MV-4-11 (cell line): ENCODE measurements at places on chromosomes 2 and 18.

- no peak for DNase-seq
Measured at GRCh38 chr18:56716692-56717146, 65.6 kb downstream of the WDR7 start.

- DNase-seq, result no peak
Measured at GRCh38 chr18:58388736-58389135, 240.2 kb downstream of the ALPK2 start.

- no peak for DNase-seq
Measured at GRCh38 chr2:203002054-203002821, 12.4 kb upstream of the NBEAL1 start.

DNA sequence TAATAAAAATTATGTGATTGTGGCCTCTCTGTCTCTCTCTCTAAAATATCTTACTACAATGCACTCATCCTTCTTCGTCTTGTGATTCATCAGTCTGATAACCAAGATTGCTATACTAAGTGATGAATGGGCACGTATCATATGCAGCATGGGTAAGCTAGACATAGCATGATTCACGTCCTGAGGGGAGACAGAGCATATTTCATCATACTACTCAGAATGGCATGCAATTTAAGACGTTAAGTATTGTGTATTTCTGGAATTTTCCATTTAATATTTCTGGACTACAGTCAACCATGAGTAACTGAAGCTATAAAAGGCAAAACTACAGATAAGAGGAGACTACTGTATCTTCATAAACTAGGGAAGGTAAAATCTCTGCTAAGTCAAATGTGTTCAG is 97.0 kb upstream of the CD226 start:
- DNase-seq, result peak; percentile 60

DNA sequence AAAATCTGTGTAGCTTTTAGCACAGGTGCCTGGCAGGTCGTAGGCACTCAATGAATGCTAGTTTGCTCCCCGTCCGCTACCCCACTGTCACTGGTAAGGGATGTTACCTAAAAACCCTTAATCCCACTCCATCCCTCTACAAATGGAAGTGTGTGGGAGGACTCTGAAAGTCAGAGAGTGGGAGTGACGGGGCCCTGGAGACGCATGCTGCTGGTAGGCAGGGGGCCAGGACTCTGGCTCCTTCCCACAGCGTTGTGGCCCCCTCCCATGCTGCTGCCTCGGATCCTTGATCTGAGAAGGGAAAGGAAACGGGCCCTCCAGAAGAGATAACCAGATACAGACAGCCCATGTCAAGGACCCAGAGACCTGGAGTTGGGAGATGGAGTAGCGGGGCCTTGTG is 249.3 kb downstream of the HAUS1 start:
- DNase-seq, result no peak

DNA sequence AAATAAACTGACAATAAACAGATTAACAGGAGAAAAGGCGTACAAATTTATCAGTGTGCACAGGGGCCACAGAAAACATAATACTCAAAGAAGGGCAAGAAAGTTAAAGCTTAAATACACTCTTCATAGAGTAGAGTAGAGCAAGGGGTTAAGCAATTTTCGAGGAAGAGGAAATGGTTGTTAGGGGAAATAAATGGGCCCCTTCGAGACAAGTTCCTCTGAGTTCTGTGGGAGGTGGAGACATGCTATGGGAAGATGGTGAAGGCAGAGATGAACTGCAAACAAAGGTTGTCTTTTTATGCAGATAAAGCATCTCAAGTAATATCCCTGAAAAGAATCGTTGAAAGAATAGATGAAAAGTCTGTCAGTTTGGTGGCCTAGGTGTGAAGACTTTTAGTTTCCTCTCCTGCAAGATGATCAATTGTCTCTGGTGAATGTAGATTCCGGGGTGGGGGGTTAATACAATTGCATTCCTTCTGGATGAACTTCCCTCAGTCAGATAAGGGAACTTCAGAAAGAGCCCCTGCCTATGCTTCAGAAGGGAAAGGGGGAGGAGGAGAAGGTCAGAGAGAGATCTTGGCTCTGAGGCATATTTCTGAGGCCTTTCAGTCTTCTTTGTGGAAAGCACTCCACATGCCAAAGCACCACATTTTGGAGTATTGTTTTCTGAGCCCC is 127.0 kb downstream of the METTL4 start:
- DNase-seq, result peak; percentile 75

DNA sequence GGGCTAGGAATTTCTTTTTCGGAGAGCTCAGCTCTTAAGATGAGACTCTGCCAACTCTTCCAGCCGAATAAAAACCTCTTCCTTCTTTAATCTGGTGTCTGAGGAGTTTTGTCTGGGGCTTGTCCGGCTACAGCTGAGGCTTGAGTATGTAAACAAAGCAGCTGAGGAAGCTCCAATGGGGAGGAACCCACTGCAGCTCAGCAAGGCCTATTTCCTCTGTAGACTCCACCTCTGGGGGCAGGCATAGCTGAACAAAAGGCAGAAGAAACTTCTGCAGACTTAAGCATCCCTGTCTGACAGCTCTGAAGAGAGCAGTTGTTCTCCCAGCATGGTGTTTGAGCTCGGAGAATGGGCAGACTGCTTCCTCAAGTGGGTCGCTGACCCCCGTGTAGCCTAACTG is 838.7 kb downstream of the CCDC85A start:
- DNase-seq, result no peak

- DNase-seq, result peak; percentile 73
Measured at GRCh38 chr2:84905181-84906107, at the start of gene TMSB10. Gene TMSB10, plus strand, starts transcription at chr2:84905656.

DNA sequence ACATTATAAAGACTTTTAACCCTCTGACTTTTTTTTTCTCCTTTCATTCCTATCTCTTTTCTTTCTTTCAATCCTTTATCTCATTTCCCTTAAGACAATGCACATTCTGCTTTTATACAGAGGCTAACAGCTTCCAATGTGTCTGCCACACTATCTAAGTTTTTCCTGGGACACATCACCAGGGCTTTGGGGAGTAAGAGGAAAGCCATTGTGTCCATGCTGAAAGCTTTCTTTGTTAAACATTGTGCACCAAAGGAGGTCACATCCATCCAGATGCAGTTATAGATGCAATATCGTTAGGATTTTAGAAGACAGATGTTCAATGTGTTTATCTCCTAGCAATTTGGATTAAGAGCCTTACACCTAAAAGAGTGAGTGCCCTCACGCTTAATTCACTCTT is 534.1 kb downstream of the CNTNAP5 start:
- no peak for DNase-seq

- no peak for DNase-seq
Measured at GRCh38 chr2:97988722-97989121, 7.0 kb downstream of the TMEM131 start.

GRCh38 chr2:96839875-96840850 is 3.7 kb downstream of the ANKRD23 start:
- DNase-seq, result no peak

DNA sequence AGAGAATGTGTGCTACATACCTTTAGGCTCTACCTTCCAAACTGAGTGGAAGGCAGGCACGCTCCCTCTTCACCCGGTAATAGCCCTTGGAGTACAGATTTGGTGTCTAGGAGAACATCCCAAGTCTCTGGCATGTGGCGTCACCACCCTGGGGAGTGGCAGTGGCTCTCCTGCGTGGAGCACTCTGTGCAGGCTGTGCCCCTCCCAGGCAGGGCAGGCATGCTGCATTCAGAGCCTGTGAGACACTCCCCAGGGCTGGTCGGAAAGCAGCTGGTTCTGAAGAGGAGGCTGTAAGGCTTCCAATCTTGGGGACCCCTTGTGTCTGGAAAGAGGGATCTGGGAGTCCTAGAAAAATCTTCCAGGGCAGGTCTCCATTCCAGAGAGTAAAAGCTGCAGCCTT is 193.3 kb downstream of the ANKRD30B start:
- DNase-seq, result no peak

- no peak for DNase-seq
Measured at GRCh38 chr2:240956935-240957655, 41.3 kb upstream of the SNED1 start.

- no peak for DNase-seq
Measured at GRCh38 chr2:234102112-234102511, 51.6 kb downstream of the SPP2 start.

- DNase-seq, result no peak
Measured at GRCh38 chr2:224094413-224094812, 55.3 kb upstream of the SERPINE2 start.

- DNase-seq, result peak; percentile 49
Measured at GRCh38 chr18:49206717-49207116, 253.7 kb downstream of the DYM start.

DNA sequence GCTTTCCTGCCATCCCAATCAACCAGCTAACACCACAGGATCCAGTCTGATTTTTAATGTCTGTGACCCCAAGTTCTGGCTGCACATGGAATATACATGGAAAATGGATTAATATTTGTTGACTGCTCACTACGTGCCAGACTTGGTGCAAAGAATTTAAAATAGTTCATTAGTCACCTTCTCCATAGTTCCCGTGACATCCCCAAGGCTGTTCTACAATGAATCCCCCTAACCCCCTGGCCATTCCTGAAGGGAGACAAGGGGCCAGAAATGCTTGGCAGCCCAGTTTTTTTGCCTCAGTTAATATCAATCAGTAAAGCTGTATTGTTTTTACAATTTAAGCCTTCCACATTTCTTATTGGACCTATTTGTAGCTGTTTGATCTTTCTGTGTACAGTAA is 71.0 kb upstream of the ST3GAL5 start:
- no peak for DNase-seq

- no peak for DNase-seq
Measured at GRCh38 chr2:235637896-235638295, 144.1 kb downstream of the AGAP1 start.

DNA sequence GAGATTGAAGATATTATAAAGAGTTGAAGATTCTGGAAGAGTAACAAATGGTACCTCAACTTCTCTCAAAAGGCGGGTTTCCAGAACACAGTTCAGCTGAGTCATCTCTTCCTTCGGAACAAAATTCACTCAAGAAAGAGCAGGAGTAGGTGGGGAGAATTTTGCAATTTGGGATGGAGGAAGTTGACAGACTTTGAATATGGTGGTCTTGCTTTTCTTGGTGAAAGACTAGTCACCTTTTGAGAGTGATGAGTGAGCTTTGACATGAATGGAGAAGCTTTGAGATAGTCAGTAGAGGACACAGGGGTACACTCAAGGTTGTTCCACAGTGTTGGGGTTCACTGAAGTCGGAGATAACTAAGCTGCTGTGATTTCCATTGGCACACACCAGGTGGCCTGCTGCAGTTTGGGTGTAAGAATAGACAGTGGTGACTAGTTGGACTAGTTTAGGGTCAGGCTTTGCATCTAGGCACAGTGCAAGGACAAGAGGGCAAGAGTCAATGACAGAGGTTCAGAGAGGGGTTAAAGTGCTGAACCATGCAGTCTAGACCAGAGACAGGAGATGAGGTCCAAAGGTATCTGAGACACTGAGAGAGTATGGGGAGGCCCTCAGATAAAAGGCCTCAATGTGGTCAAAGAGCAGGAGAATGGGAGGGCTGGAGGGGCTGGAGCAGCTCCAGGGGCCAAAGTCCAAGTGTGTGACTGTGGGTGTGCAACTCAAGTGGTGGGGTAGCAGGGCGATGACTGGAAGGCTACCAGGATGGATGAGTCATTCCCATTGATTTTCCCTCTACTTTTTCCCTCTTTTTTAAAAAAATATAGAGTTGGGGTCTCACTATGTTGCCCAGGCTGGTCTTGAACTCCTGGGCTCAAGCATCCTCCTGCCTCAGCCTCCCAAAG is 7.7 kb downstream of the CCL20 start:
- DNase-seq, result no peak

GRCh38 chr18:12032786-12033642 is 51.7 kb downstream of the IMPA2 start:
- no peak for DNase-seq

GRCh38 chr2:112915300-112916144 is 4.6 kb downstream of the IL37 start:
- DNase-seq, result no peak
